ENCODE measurements at places on chromosomes 4 and X. TPM values are rescaled to one million over a fixed set of nuclear protein-coding genes. Genes with fewer than 3 reads are reported as not detected.
A peak's percentile ranks its signal among the peaks of the same experiment; 100 is the strongest.

DNA sequence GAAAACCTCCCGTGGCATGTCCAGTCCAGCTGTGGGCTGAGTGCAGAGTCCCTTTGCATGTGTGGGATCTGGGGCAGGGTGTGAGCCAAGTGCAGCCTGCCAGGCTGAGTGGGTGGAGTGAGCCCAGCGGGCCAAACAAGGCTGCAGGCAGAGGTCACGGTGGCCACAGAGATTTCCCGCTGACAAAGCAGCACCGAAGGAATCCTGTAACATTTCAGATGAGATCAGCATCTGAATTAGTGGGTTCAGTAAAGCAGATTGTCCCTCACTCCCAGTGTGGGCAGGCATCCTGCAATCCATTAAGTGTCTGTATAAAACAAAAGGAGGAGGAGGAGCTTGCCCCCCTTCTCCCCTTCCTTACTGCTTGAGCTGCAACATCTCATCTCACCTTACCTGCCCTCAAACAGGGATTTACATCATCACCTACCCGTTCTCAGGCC, 324.4 kb downstream of the FAT4 start:
- no peak for DNase-seq

PNPLA4 gene
- total RNA-seq: 18.9 TPM

DNA sequence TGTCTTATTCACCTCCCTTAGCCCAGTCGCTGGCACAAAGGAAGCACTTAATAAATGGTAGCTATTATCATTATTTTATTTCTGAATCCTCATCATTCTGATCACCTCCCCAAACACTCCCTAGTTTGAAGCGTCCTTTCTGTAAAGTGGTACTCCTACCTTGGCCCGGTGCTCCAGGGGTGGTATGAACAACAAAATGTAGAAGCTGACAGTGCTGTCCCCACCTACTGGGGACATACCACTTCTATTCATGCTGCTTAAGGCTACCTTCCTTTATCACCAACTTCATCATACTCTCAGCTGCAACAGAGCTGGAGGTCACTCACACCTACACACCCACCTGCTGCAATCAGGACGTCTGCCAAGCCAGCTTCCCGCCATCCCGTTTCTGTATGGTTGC, 40.8 kb upstream of the APLN start:
- no peak for DNase-seq

- no peak for DNase-seq
These were observed 146.5 kb downstream of the SPANXN1 start for GRCh38 chrX:145393702-145394235.

DNA sequence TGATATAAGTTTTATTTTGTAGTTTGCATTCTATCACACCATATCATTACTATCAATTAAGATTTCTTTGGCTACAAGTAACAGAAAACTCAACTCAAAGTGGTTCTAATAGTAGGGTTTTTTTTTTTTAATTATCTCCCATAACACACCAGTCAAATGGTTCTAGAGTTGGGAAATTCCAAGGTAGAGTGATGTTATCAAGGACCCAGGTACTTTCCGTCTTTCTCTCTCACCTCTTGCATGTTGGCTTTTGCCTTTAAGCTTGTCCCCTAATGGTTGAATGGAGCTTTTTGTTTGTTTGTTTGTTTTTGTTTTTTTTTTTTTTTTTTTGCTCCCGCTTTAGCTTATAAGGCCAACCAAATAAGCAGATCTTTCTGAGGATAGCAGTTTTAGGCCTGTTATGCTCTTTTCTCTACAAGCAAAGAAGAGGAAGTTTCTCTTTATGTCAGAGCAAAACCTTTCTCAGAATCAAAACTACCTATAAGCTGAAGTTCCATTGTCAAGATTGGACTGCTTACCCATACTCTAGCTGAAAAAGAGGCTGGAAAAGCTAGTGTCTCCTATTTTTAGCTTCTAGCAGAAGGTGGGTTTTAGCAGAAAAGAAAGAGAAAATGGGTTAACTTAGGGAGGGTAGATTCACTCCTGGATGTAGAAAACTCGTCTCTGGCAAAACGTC, 177.5 kb downstream of the EDA start:
- no peak for DNase-seq

DNA sequence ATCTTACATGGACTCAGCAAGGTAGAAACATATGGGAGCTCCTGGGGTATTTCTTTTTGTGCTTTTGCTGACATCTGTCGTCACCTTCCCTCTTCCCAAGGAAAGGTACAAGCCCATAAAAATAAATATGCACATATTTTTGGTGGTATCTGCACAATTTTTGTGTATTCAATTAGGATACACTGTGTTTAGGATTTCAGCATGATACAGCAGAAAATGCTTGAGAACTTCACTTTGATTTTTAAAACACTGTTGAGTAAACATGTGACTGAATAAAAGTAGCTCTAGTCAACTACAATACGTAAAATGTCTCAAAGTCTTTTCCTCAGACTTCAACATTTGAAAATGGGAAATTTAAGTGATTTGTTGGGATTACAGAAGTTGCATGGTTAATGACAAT, 99.4 kb upstream of the SPANXC start:
- DNase-seq: no peak

NAP1L3 gene
- 5.2 TPM for total RNA-seq

TSPAN7 gene
- 27.3 TPM for total RNA-seq

STATH gene
- not detected for total RNA-seq

HGFAC gene
- total RNA-seq: 1.9 TPM

DNA sequence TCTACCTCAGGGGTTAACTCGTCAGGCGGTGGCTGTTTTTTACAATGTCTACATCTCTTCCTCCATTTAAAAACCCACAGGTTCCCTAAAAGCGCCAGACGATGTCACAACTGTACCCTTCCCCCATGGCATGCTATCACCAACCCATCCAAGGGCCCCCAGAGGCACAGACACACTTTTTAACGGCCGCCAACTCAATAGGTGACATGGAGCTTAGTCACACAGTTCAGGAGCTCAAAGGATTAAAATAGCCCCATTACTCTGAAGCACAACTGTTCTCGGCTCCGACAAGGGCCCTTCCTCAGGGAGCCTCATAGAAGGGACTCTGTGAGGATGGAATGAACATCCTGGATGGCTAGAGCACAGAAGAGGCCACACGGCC, 12.4 kb downstream of the SH3KBP1 start:
- no peak for DNase-seq

- DNase-seq: no peak
These were observed 31.4 kb downstream of the HOPX start for GRCh38 chr4:56649445-56650261.

P2RY4 gene
- not detected for total RNA-seq

DNA sequence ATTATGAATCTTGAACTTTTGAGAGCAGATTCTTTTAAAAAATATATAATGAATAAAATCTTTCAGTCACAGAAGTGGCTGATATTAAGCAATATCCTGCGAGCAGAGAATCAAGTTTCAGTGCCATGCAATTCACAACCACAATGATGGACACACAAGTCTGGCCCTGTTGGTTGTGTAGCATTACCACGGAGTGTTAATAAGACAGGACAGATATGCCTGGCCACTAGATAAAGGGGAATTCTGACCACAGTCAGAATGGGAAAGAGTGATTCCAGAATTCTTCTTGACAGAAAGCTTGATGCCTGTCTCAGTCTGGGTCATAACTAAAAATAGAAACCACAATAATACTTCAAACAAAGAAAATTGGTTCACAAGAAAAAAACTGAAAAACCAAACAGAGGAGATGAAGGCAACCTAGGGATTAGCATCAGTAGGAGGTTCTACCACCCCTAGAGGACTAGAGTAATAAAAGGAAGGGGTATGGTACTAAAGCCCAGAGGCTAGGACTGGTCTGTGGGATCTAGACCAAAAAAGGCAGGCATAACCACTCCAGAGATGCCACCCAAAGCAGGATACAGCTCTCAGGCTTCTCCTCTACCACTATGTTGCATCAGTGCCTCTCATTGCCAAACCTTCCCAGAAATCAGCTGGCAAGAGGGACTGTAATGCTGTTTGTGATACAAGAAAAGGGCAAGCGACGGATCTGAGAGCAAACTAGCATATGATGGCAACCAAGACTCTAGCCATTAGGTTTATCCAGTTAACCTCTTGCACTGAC, 59.0 kb downstream of the RNF150 start:
- no peak for DNase-seq

- no peak for DNase-seq
These were observed 41.3 kb downstream of the BCOR start for GRCh38 chrX:40056420-40056819.

- peak; percentile 57 for DNase-seq
These were observed 46.4 kb downstream of the PRPS1 start for GRCh38 chrX:107674480-107675364.

- DNase-seq: no peak
These were observed 2.7 kb upstream of the XKRX start for GRCh38 chrX:100931218-100931924.

GRCh38 chr4:16574981-16575380, 323.5 kb downstream of the LDB2 start:
- DNase-seq: no peak

DNA sequence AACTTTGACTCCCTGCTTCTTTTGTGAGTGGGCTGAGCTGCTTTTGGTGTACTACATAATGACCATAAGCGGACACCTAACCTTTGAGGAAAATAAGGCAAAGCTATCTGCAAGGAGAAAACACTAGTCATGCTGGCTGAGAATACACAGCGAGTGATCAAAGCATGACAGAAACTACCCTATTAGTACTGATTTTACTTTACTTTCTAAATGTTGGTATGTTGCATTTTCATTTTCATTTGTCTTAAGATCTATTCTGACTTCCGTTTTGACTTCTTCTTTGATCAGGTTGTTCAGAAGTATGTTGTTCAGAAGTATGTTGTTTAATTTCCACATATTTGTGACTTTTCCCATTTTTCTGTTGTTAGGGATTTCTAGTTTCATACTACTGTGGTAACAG, 361.1 kb downstream of the TRAM1L1 start:
- no peak for DNase-seq

CPE gene
- total RNA-seq: 39.6 TPM

DNA sequence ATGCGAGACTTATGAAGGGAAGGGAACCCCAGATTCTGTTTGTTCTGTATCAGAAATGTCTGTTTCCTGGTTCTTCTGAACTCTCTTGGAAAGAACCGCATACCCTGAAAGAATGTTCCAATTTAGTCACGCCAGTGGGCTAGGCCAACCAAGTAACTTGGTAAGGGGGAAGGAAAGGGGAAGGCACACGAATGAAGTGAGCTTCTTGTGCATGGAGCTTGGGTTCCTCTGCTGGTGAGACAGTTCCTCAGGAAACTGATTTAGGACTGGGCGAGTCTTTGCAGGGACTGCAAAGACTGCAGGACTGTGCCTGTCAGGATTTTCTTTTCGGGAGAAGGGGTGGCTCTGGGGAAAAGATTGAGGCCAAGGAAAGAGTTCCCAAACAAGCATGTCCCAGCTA, 35.6 kb downstream of the FRMPD3 start:
- DNase-seq: no peak

DNA sequence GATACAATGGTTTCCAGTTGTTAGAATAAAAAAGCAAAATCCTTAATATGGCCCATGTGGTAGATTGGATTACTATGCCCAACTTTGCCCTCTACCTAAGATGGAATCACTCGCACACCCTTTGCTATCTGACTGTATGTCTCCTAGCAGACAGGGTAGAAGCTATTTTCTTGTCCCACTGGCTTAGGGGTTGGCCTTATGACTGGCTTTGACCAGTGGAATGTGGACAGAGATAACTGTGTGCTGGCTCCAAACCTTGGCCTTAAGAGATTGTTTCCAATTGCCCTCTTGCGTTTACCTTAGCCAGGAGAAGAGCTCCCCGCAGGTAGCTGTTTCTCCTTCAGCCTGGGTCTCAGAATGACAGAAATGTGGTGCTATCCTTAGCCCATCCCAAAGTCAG, 355.9 kb downstream of the BCOR start:
- DNase-seq: no peak

GRCh38 chr4:81883530-81884450, 412.1 kb upstream of the RASGEF1B start:
- DNase-seq: no peak

- no peak for DNase-seq
These were observed 148.8 kb downstream of the APBB2 start for GRCh38 chr4:41065434-41066006.
